RWPE2 (cell line): ENCODE measurements at places on chromosomes 6 and 20.

- no peak for DNase-seq
These were observed 25.6 kb upstream of the ID4 start for GRCh38 chr6:19811397-19812079.

GRCh38 chr6:36737043-36737785, 39.6 kb downstream of the RAB44 start:
- no peak for DNase-seq

- DNase-seq: peak; percentile 38
These were observed 65.0 kb upstream of the VSTM2L start for GRCh38 chr20:37837924-37838323.

DNA sequence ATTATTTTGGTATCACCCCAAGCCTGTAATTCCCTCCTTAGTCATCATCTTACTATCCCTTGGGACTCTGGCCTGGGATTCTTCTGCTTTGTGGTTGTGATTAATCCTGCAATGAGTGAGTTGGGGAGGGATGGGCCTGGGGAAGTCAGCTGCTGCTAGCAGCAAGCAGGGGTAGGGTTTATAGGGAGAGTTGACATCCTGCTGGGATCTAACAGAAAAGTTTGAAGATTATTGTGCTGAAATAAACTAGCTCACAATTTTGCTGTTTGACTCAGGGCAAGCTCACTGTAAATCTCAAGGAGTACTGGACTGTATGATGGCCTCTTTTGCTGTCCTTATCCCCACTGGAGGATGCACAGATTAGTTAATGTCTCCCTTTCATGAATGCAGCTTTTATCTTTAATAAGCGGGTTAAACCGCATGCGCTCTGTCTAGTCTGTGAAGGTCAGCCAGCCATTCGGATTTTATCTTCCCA, 83.4 kb downstream of the JARID2 start:
- no peak for DNase-seq

GRCh38 chr6:1118287-1118647, 193.6 kb upstream of the FOXQ1 start:
- DNase-seq: no peak

DNA sequence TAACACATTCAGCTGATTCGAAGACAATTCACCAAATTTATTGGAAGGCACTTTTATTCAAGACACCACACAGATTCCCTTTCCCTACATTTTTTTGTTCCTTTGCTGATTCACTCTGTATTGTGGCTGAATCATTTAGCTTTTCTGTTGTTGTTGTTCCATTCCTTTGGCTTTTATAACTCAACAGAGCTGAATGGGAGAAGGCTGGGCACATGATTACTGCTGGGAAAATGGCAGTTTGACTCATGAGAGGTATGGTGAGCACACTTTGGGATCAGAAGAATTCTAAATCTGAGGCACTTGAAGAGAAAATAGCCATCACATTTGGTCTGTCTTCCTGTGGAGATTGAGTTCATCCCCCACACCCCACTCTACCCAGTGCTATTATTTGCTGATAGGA, 15.7 kb upstream of the SAYSD1 start:
- no peak for DNase-seq

DNA sequence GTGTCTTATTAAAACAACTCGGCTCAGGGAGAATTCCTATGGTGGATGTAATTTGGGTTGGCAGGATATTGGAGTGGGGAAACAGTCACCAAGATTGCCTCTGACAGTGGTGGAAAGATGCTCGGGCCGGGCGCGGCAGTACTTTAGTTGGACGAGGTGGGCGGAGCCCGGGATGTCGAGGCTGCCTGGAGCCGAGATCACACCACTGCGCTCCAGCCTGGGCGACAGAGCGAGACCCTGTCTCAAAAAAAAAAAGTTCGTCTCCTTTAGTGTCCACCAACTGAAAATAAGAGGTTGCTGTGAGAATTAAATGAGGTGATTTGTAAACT, 621 bp downstream of the NOL7 start:
- no peak for DNase-seq

GRCh38 chr6:99431901-99432300, 6.8 kb upstream of the PNISR start:
- DNase-seq: no peak

DNA sequence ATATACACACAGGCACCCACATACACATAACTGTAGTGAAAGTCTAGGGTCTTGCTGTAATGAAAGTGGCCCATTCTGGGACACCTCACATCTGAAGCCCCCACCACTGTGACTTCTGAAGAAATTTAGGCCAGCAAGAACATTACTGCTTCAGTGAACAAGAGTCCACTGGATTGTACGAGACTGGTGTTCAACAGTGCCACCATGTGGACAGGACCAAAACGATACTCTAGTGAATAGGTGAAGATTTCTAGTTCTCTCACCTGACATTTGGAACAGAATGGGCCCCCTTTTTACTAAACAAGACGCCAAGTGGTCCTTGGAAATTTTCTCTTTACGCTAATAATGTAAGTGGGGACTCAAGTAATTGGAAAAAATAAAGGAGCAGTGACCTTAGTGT, 156.9 kb downstream of the MAFB start:
- DNase-seq: no peak

- no peak for DNase-seq
These were observed 4.7 kb upstream of the RIPOR2 start for GRCh38 chr6:24940311-24940917.

DNA sequence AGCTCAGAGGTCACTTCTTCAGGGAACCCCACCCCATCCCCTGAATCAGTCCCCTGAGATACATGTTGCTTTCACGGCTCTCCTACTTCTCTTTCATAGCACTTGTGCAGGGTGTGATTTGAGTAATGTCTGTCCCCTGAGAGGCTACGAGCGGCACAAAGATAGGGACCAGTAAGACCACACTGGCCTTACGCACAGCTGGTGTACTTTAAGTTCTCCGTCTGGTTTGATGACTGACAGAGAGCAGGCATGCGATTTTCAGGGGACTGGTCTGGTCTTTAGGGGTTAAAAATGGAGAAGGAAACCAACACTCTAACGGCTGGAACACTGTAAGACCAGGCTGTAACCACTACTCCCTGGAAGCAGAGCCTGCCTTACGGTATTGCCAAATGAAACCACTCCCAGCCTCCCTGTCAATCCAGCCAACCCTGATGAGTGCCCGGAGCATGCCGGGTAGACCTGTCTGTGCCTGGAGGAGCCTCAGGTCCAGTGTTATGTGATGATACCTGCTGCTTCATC, 47.1 kb downstream of the ELMO2 start:
- DNase-seq: no peak

DNA sequence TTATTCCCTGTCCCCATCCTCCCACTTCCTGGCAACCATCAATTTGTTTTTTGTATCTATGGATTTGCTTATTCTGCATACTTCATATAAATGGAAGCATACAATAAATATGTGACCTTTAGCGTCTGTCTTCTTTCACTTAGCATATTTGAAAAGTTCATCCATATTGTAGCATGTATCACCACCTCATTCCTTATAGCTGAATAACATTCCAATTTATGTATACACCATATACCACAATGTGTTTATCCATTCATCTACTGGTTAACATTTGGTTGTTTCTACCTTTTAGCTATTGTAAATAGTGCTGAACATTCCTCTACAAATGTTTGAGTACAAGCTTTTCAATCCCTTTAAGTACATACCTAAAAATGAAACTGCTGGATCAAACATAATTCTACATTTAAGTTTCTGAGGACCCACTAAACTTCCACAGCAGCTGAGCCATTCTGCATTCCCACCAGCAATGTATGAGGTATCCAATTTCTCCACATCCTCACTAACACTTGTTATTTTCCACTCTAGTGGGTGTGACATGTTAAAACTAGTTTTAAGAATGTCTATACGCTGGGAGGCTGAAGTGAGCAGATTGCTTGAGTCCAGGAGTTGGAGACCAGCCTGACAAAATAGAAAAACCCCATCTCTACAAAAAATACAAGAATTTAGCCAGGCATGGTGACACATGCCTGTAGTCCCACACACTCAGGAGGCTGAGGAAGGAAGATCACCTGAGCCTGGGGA, 32.9 kb downstream of the NUDT3 start:
- DNase-seq: no peak

DNA sequence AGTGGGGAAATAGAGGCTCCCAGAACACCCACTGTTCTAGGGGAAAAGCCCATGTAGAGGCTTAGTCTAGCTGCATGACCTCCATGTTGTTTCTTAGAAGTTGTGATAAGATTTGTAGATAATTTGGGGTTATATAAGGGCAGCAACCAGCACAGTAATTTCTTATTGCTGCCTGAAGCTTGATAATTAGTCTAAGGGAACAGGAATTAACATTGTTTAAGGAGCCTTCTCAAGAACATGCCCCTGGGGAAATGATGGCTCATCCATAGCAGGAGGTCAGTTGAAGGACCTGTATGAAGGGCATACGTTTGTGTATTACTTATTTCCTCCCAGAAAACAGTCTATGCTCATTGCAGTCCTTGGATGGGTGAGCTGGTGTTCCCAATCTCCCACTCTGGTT, 170.7 kb upstream of the SCGN start:
- DNase-seq: no peak

DNA sequence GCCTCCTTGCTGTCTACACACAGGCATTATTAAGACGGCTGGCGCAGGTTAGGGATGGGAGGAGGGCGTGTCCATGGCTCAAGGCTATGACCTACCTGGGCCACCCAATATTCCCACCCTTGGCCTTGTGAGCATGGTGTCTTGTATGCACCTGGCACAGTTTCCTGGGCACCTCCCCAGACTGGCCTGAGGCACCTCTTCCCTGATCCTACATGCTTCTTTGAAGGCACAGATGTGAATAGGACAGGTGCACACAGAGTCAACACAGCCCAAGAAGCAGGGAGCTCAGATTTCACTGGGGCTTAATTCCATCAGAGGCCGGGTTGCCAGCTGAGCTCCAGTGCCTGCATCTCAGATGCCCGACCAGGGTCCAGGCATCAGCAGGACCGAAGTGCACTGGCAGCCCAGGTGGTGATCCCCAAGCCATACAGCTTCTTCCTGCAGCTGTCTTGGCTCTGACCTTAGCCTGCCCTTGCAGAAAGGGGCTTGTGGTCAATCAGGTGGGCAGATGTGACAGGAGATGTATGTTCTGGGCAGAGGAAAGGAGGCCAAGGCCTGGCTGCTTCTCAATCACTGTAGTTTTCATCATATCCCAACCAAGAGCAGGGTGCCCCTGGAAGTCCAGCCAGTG, 287.7 kb downstream of the CLIC5 start:
- no peak for DNase-seq

GRCh38 chr20:44642203-44643153, 9.0 kb downstream of the ADA start:
- DNase-seq: peak; percentile 94

- no peak for DNase-seq
These were observed 13.9 kb upstream of the NAA20 start for GRCh38 chr20:20003031-20003954.

DNA sequence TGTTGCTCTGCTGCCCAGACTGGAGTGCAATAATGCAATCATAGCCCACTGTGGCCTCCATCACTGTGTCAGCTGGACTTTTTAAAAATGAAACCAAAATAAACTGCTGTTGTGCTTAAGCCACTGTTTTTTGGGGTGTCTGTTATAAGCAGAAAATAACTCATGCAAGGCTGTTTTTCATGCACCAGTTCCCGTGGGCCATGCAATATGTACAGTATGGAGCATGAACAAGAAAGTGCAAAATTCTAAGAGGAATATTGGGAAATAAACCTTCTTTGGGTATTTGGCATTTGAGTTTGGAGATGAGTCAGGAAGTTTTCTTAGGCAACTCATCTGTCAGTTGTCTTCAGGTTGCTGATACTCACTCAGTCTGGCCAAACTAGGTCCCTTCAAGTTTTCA, 14.9 kb upstream of the ZFAND3 start:
- DNase-seq: no peak

DNA sequence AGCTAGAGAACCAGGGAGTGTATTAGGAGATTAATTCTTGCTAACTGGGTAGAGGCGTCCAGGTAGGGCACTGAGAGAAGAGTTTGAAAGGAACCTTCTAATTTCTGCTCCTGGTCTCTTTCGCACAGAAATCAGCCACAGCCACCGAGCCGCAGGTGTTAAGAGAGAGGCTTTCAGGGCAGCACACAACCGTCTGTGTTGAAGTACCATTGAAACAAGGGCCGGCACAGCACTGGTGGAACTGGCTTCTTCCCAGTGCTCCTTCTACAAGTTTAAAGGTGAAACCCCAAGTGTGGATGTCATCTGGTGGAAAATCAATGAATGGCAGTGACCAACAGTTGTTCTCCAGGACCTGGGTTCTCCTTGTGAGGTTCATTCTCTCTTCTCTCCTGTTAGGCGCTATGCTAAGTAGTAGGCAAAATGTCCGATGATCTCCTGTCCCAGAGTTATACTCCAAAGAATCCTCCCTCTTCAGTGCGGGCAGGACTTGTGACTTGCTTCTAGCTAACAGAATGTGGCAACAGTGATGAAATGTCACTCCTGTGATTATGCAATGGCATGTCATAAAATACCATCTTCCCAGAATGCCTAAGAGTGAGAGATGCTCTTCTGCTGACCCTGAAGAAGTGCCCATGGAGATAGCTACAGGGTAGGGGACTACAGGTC, 15.0 kb upstream of the RIN2 start:
- no peak for DNase-seq

GRCh38 chr6:157070403-157071107, 252.8 kb downstream of the TMEM242 start:
- no peak for DNase-seq

DNA sequence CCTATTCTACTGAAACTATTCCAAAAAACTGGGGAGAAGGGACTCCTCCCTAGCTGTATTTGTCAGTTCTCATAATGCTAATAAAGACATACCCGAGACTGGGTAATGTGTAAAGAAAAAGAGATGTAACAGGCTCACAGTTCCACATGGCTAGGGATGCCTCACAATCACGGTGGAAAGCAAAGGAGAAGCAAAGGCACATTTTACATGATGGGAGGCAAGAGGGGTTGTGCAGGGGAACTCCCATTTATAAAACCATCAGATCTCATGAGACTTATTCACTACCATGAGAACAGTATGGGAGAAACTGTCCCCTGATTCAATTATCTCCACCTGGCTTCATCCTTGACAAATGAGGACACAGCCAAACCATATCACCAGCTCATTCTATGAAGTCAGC, 111.2 kb upstream of the RIPOR2 start:
- no peak for DNase-seq

- no peak for DNase-seq
These were observed 136.1 kb upstream of the FAM83B start for GRCh38 chr6:54710456-54710855.

DNA sequence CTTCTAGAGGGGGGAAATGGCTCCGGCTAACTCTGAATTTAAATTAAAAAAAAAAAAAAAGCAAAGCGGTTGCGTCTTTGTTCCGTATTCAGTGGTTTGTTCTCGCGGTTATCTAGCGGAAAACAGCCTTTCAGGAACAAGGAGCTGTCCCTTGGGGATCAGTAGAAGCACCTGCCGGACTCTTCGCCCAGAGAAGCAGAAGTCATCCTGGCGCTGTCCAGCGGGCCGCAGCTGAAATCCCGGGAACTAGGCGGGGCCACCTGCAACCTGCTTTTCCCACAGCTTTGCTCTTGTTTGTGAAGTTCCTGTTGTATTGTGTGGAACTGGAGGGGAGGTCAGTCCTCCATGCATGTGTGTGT, 43.9 kb upstream of the GJE1 start:
- peak; percentile 60 for DNase-seq

GRCh38 chr20:4383961-4384360, 337.7 kb upstream of the PRND start:
- no peak for DNase-seq
